ENCODE measurements at places on chromosomes 2 and 18.
A peak's percentile ranks its signal among the peaks of the same experiment; 100 is the strongest.

GRCh38 chr2:164675687-164676086 lies 54.4 kb upstream of the GRB14 start:
- DNase-seq, result no peak

- DNase-seq, result peak; percentile 74
Observed at GRCh38 chr2:121197369-121198091, 87.5 kb downstream of the TFCP2L1 start.

- DNase-seq, result peak; percentile 27
Observed at GRCh38 chr2:168348076-168348475, 100.7 kb upstream of the STK39 start.

DNA sequence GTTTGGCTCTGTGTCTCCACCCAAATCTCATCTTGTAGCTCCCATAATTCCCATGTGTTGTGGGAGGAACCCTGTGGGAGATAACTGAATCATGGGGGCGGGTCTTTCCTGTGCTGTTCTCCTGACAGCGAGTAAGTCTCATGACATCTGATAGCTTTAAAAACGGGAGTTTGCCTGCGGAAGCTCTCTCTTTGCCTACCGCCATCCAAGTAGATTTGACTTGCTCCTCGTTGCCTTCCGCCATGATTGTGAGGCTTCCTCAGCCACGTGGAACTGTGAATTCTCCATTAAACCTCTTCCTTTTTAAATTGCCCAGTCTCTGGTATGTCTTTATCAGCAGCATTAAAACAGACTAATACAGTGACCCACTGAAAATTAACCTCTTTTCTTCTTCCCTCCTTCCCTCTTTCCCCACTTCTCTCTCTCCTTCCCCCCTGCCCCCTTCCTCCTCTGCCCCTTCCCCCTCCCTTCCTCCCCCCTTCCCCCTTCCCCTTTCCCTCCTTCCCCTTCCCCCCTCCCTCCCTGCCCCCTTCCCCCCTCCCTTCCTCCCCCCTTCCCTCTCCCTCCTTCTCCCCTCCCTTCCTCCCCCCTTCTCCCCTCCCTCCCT lies 818.8 kb downstream of the SLC4A3 start:
- DNase-seq, result no peak

DNA sequence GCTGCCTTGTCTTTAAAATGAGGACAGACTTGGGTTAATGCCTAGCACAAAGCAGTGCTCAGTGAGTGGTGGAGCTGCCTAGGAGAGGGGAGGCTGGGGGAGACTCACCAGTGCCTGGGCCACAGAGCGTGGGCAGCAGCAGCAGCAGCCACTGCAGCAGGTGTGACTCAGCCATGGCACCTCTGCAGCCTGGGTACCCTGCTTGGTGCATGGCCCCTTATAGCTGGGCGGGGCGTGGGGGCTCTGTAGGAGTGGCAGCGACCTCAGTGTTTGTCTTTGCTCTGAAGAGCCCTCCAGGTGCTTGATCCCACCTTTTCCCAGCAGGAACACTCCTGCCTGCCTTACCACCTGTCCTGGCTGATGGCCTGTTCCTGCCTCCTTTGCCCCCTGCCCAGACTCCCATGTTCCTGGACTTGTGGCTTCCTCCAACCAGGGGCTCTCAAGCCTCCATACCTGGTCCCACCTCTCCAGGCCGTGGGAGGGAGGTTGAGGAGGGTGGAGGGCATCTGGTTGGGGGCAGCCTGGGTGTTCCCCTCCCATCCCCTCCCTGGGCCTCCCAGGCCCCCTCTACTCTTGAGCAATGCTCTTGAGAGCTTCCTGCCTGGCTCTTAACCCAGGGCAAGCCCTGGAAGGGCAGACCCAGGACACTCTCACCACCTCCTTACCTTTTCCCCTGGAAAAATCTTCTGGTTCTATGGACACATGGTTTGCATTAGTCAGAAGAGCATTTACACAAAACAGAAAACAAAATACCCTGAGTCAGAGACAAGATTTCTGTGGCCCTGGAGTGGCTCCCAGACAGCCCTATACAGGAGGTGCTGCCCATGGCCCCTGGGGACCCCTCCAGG lies at the start of gene SFTPB:
Gene SFTPB (minus strand): TSS at position 191 of the 848 bp plus-strand sequence. CDS start 16 bp downstream, at position 175.
- DNase-seq, result no peak

- no peak for DNase-seq
Observed at GRCh38 chr18:54786206-54786605, 42.1 kb upstream of the RAB27B start.

DNA sequence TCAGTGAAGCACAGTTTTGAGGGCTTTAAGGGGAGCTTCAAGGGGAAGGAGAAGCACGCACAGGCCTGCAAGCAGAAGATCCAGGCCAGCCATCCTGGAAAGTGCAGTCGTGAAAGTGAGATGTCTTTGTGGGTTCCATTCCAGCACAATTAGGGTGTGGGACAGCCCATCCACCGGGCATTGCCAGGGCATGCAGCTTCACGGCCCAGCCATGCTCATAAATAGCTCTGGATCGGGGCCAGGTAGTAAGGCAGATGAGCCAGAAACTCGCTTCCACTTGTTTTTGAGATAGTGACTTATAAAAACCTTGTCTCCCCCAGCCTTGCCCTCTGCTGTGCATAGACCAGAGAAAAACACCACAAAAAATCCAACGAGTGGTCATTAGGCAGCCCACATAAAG lies 21.0 kb downstream of the KDSR start:
- DNase-seq, result peak; percentile 78

- no peak for DNase-seq
Observed at GRCh38 chr2:178550352-178550751, 70.1 kb downstream of the PLEKHA3 start.

DNA sequence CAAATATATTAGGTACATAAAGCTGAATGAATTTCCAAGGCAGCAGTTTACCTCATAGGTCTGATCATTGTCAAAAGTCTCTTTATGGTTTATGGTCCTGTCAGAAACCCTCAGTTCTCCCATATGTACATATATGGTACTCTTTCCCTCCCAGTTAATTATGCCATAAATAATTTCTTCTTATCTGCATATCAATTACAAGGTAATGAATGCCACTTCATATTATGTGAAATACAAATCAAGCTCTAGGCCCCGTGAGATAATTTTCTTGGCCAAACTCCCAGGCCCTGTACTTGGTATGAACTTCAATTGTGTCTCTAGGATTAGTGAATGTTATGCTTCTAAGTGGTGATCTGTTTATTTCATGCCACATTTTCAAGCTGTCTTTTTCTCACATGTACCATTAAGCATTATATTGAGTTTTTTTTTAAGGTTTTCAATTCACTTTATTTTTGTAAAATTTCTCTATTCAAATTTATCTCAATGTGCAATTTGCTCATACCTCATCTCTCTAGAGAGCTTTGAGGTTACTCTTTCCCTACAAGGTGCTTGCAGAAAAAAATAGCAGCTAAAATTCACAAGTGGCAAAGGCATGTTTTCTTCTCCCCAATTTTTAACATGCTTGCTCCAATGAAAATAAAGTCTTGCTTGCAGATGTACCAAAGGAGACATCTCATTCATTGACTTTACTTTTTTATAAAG lies 430.6 kb upstream of the VRK2 start:
- DNase-seq, result no peak

DNA sequence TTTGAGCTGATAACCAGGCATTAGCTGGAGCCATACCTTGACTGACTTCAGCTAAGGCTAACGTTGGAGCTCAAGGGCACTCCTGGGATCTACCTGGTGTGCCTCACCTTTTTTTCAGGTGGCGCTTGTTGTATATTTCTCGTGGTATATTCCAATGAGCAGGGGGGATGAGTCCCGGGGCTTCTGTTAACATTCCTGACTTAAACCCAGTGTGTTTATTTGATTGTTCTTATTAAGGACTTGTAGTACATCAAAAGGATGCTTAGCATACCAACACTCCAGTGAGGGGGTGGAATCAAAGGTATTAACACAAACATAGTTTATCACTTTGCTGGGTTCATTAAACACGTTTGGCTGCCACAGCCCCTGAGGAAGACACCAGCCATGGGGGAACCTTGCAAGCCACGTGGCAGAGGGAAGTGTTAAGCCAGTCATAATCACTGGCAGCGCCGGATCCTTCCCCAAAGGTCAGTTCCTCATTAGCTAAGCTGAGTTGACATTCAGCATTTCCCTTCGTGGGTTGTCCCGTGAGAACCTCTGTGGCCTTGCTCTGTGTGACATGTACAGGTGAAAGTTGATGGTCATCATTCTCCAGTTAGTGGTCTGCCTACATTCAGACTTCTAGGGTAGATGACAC lies 119.5 kb upstream of the MCFD2 start:
- no peak for DNase-seq

GRCh38 chr18:44786688-44787087 lies 106.0 kb downstream of the SETBP1 start:
- DNase-seq, result no peak

DNA sequence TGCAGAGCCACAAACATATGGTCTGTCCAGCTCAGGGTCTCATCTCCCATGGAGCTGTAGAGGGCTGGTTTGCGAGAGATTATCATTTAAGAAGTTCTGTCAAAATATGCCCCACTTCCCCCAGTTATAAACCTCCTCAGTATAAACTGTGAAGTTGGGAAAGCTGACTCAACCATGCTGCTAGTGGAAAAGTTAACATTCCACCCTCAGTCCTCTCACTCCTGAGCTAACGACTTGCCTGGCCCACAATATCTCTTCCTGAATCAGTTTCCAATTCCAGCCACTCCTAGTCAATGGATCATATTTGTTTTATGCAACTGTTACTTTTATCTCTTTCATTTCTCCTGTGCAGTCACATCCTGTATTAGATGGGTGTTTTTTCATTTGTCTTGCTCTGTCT lies 326.2 kb downstream of the SETBP1 start:
- no peak for DNase-seq

GRCh38 chr18:33275843-33276242 lies 164.7 kb downstream of the CCDC178 start:
- DNase-seq, result no peak

- DNase-seq, result no peak
Observed at GRCh38 chr18:54183390-54183789, 41.1 kb downstream of the MBD2 start.

DNA sequence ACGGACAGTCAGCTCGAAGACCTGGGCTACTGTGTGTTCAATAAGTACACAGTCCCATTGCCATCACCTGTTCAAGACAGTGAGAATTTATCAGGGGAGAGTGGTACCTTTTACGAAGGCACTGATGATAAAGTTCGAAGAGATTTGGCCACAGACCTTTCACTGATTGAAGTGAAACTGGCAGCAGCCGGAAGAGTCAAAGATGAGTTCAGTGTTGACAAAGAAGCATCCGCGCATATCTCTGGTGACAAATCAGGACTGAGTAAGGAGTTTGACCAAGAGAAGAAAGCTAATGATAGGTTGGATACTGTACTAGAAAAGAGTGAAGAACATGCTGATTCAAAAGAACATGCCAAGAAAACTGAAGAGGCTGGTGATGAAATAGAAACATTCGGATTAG lies 76.9 kb upstream of the UNC80 start:
- DNase-seq, result no peak

DNA sequence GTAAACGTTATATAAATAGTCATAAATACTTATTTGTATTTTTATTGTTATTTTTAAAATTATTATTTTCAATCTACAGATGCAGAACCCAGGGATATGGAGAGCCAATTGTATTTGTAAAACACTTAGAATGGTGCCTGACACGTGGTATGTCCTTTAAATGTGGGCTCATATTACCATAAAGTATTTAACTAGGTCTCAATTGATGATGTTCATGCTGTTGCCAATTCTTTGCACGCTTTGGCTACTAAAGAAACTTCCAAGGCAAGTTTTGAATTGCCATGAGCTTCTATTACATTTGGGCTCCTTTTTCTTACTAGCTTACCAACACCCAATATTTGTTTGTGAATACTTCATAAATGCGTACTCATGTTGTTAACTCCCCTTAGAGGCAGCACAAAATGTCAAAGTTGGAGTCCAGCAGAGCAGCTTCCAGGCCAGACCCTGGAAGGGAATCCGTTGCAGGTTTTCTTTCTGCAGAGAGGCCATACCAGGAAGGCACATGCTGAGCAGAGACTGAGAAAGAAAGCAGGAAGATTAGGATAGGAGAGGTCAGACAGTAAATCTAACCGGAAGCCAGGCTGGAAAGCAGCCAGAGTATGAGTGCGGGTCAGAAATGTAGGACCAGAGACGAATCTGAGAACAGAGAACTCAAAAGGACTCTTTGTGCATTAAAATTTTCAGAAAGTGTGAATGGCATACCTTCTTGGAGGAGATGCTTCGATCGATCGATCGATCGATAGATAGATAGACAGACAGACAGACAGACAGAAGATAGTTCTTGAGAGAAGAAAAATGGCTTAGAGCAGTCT lies 4.2 kb upstream of the NOSTRIN start:
- no peak for DNase-seq

DNA sequence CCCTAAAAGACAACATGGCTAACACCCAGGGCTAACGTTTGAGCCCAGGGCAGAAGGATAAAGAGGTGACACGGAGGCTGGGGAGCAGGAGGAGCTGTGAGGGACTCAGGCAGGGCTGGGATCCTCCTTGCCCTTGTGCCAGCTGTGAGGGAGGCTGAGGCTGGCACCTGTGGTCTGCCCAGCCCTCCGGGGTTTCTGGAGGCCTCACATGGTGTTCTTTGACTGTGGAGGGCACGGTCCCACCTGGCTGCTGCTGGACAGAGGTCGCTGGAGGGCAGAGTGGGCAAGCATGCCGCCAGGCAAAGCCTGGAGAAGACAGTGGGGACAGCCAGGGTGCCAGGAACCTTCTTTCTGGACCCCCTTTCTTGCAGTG lies 26.8 kb upstream of the CNNM3 start:
- DNase-seq, result no peak

DNA sequence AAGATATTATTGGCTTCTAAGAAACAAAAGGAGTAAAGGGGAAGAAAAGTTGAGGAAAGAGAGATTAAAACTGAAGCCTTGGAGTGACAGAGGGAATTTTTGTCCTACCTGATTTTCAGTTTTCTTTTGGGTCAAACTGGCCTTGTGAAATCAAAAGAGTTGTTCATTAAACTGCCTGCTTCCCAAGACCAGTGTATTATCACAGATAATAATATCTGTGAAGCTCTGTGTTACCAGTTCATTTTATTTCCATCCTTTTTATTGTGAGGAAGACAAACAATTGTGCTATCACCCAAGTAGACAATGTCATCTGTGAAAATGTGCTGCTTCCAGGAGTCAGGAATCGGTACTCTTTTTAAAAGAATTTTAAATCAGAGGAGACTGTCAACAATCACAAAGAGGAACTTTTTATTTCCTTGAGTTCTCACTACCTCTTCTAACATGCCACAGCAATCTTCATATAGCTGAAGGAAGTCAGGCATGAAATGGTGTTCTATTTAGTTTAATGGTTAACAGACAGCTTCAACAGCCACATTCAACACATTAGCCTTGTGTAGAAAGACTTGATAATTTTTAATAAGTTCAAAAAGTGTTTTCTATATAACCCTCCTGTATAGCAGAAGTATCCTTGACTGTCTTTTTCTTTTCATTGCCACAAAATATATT lies 554.8 kb downstream of the PIK3C3 start:
- no peak for DNase-seq

GRCh38 chr2:55163274-55163721 lies 68.8 kb downstream of the CLHC1 start:
- no peak for DNase-seq

- DNase-seq, result no peak
Observed at GRCh38 chr2:177164131-177164530, 48.5 kb upstream of the HNRNPA3 start.

DNA sequence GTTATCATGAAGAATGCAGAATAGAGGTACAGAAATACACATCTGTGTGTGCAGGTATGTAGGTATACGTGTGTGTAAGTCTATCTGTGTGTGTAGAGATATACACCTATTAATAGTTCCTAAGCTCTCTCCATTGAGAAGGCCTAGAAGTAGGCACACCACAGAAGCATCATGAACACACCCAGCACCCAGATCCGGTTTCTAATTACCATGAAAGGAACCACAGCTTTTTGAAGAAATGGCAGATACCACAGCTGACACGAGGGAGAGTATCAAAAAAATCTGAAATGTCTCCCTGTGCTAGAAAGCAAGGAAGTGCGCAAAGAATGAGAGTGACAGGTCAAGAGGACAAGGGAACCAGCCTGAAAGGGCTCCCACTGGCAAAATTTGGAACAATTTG lies 27.7 kb upstream of the AP1S3 start:
- DNase-seq, result no peak
